ENCODE measurements at places on chromosomes 5 and 9.

DNA sequence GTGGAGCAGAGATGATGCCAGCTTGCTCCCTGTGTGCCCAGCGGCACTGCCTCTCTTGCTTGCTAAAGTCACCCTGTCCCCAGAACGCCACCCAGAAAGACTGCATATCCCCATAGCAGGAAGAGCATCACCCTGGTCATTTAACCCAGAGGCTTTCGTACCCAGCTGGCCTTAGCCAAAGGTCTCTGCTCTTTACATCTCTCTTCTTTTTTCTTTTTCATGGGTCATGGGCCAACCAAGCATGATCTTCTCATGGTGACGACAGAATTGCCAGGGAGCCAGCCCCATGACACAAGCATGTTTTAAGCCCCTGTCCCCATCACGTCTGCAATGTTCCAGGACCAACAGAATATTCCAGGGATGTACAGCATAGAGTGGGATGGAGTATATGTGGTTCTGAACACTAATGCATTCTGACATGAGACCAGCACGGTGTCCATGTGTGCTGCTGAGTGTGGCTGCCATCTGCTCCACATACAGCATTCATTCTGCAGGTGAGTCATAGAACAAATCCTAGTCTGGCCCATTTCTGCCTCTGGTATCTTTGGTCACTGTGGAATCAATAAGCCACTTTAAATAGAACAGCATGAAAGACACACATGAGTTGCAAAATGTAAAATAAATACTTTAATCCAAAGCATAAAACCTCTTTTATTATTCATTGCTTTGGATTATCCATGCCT lies 203.0 kb downstream of the MED10 start:
- DNase-seq, result no peak

DNA sequence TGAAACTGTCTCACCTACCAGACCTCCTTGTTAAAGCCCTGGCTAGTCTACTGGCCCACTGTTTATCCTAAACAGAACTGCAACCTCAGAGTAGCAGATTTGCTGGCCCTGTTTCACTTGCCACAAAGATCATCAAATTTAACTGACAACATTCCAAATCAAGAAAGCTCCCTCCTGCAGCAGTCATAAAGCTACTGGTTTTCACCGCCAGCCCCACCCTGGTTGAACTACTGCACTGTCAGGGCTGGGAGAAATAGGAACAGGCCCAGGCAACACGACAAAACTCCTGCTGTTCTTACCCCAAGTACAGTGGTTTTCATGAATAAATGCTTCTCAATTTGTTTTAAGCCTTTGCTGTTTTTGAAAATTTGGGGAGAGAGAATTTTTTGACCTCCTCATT lies 63.0 kb downstream of the NR6A1 start:
- DNase-seq, result no peak

DNA sequence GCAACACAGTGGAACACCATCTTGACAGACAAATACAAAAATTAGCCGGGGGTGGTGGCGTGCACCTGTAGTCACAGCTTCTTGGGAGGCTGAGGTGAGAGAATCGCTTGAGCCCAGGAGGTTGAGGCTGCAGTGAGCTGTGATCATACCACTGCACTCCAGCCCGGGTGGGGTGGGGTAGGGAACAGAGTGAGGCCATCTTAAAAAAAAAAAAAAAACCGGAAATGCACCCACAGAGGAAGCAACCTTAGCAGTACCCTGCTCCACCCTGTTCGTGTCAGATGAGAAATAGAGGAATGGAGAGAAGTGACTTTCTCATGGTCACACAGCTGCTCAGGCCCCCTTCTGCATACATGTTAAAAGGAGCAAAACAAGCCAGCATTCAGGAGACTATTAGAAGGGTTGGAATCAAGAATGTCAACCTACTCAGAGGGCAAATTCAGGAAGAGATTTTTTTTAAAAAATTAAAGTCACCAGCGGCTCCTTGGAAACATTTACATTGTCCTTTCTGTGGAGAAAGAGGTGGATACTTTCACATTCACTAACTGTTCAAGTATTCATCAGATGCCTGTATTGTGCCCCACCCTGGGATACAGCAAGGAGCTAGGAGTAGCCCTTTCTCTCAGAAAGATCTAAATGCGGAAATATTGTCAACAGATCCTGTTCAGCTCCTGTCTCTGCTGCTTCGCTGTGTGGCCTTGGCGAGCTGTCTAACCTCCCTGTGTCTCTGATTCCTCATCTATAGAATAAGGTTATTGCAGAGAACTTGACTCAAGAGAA lies 41.0 kb downstream of the CYFIP2 start:
- DNase-seq, result no peak

DNA sequence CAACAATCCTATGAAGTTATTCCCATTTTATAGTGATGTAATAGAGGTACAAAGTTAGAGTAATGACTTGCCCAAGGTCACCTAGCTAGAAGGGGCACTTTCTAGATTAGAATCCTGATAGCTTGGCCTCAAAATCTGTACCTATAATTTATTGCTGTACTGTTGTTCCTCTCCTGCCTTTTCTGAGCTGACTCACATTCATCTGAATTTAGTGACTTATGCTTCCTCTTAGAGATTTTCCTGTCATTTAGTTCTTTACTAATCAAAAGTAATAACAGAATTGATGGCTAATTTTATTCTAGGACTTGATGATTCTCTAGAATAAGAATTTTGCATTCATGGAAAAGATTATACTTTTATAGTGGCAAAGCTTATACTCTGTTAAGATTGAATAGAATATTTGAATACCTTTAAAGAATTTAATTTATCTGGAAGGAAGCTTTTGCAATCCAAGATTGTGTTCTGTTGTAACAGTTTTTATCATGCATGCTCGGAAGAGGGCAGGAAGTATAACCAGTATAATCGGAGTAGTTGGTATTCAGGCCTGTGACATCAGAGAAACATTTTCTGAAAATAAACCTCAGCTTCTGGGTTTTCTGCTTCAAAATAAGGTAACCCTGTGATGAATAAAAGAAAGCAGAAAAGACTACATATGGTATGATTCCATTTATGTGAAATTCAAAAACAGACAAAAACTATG lies 21.3 kb downstream of the CYSTM1 start:
- no peak for DNase-seq

DNA sequence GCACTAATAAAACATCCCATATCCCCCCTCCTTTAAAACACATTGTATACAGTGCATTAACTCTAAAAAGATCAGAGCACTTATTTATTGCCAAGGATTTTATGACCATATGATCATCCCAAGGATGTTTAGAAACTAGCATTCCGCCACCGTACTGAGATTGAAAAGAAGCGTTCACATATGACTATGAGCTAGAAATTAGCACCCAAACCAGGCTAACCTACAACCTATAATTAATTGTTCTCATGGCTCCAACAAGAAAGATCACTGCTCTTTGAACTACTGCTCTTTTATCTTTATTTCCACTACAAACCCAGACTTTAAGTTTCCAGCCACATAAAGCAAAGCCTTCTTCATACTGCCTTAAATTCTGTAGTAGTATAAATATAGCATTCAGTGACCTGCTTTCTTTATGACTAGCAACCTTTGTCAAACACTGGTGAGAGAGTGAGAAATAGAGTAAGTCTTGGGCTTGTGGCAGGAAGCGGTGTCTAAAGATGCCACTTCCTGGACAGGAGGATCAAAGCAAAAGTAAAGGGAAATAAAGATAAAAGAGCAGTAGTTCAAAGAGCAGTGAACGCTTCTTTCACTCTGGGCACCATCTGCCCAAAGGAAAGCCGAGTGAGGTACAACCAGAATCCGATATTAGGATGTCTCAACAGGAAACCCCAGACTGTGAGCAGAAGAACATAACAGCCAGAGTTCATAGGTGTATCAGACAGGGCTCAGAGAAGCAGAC lies 151.1 kb upstream of the ERCC6L2 start:
- DNase-seq, result no peak

GRCh38 chr5:103473725-103474124 lies 88.9 kb downstream of the NUDT12 start:
- no peak for DNase-seq

DNA sequence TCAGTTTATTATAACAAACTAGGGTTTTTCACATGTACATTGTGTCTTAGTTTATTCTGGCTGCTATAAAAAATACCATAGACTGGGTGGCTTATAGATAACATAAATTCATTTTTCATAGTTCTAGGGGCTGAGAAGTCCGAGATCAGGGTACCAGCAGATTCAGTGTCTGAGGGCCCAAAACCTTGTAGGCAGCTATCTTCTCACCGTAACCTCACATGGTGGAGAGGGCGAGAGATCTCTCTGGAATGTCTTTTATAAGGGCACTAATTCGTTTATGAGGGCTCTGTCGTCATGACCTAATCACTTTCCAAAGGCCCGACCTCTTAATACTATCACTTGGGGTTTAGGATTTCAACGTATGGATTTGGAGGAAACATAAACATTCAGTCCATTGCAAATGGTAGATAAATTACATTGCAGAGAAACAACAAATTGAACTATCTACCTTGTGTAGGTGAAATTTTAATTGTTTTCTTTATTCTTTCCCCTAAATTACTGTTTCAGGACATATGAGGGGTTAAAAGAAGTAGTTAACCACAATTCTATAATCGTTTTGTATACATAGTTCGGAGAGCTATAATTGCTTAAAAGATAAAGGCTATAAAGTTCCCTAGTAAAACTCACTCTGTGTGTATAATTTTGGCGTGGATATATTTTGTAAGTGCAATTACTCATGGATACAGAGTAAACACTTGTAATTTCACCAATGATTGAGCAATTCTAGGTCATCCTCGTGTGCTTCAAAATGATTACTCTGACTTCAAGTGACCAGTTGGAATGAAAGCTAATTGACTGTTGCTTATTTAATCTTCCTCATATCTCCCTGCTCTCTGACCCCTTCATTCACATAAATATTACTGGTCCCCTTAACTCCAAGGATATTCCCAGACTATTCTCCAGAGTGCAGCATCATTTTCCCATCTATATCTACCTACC lies 247.5 kb upstream of the TMEM161B start:
- DNase-seq, result no peak

- peak; percentile 52 for DNase-seq
These were observed 5.9 kb upstream of the TAL2 start for GRCh38 chr9:105656131-105656921.

- no peak for DNase-seq
These were observed 61.5 kb downstream of the MEGF10 start for GRCh38 chr5:127352068-127352467.

DNA sequence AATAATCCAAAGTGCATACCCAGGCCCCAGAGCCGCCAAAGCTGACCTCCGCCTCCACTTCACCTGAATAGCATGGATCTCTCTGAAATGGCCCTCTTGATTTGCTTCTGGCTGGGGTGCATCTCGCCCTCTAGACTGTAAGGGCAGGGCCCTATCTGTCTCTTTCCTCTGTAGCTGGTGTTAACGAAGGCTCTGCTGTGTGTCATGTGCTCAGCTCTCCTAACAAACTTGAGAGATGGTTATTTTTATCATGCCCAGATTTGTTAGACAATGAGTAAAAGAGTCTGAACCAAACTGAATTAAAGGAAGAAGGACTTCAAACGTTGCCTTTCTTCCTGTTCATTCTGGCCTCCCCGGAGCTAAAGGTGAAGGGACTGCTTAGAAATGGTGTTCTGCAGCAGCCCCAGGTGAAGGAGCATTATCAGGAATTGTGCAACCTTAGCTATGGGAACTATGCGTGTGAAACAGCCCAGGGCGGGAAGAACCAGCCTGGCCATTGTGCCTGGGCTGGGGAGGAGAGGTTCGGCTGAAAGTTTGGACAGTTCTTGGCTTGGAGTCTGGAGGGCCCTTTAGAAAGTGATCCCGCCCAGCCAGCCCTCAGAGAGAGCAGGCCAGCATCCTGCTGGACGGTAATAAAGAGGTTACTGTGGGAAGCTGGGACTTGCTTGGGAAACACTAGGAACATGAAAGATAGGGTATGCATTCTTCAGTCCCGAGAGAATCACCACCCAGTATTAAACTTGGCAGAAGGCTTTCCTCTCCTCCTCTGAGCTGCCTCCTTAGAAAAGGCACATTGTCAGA lies 73.5 kb downstream of the WWC1 start:
- DNase-seq, result peak; percentile 66

DNA sequence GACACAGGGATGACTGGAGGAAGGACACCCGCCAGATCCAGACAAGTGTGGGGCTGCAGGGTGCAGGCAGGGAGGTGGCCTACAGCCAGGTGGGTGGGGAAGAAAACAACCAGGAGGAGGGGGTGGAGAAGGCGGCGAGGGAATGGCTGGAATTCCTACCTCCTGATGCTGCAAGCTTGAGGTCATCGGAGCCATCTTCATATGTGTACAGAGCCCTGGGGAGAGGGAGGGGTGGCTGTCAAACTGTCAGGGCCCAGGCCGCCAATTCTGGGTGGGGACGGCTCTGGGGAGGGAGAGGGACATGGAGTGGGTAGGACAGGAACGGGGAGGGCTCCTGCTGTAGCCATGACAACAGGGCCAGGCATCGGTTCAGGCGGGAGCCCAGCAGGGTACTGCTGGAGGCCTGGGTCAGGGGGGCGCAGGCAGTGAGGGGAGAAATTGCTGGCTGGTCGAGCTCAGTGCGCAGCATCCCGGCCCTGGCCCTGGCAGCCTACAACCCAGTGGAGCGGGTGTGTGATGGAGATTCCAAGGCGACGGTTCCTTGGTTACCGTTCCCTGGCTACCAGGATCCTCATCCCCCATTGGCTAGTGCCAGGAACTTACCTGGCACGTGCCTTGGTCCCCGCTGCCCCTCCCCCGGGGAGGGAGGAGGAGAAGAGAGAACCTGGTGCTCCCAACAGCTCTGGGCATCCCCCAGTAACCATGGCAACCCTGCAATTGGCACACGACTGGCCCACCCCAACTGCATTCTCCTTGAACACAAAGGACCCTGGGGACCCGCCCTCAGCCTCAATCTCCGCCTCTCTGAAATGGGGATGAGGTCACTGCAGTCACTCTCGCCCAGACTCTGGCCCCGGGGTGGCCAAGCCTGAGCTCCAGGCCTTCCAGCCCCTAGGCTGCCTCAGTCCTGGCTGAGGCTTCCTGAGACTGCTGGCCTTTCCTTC lies 4.5 kb downstream of the DBN1 start:
- DNase-seq, result peak; percentile 81

DNA sequence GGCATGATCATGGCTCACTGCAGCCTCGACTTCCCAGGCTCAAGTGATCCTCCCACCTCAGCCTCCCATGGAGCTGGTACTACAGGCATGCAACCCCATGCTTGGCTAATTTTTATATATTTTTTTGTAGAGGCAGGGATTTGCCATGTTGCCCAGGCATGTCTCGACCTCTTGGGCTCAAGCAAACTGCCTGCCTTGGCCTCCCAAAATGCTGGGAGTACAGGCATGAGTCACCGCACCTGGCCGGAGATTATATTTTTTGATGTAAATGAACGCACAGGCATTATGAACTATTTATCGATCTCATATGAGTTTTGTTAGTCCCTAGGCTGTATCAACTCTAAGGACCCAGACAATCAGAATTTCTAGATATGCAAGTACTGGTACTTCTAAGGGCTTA lies 25.5 kb upstream of the CEP120 start:
- DNase-seq, result no peak

DNA sequence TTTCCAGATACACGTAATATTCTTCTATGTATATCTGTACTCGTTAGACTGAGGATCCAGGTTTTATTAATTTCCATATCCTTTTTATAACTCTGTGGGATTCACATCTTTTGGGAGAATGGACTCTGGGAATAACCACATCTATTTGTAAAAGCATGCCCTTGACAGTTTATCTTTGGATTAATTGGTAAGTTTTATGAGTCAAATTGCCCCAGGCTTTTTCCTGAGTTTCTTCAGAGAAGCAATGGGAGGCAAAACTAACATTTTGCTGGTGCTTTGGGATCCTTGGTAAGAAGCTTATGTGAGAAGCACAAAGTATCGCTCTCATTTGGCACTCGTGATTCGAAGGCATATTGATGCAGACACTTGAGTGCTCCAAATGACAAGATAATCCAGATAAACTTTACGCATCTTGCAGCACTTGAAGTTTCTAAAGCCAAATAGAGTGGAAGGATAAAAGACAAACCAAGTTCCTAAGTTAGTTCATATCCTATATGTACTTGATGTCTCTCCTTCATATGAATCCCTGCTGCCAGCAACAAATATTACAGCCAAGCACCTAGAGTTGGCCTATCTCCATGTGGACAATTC lies 324.7 kb downstream of the TLE4 start:
- DNase-seq, result peak; percentile 16

All from astrocyte of the hippocampus (primary cell).